GM19239 (cell line): ENCODE measurements at places on chromosomes 1 and 21.

DNA sequence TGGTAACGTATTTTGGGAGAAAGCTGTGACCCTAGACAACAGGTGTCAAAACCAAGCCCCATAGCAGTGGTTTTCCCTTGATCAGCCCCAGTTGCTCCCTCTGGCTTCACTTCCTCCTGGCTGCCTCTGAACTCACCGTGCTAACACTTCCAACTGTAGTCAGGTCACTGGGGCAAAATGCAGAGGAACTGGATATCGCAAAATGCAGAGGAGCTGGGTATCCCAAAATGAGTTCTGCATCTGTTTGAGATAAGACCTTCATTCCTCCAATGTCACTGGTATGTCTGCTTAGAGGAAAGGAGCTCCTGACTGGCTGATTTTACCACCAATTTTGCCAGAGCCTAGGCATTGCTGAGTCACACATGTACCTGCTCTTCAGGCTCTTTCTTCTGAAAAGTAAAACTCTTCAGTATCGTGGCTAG, 19.6 kb upstream of the TACSTD2 start:
- no peak for DNase-seq

DNA sequence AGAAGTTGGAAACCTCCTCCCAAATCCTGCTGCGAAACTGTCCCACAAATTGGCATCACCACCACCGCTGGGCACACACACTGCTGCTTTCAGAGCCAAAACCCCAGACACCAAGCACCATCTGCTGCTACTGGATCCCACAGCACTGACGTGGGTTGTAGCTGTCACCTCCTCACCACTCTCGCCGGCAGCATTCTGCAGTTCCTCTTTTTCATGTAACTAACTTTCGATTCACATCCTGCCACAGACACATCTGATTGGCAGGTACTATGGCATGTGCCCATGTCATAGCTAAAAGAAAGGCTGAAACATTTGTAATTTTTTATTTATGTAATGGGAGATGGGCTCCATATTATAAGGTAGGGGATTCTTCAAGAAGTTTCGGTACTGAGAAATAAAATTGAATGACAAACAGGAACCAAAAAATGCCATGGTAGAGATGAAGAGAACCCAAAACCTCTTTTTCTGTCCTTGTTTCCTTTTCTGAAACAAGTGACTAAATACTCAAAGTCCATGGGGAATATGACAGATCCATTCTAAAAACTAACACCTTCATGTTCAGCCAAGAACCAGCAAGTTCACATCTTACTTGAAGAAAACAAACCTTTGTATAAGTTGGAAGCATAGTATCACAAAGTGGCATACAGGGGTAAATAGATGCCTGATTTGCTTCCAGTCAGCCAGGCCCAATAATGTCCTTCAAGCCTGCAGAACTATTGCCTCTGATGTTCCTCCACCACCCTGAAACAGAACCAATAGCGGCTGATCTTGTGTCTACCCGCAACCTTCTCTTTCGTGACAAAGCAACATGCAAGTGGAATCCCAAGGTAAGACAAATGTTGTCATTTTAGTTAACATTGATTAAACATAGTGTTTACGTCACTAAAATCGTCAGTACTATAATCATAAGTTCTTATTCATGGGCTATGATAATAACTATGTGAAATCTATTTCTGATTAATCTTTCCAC, 26.6 kb upstream of the RGS13 start:
- DNase-seq, result peak; percentile 41

- DNase-seq, result no peak
Measured at GRCh38 chr1:153750026-153750995, 22.5 kb downstream of the INTS3 start.

DNA sequence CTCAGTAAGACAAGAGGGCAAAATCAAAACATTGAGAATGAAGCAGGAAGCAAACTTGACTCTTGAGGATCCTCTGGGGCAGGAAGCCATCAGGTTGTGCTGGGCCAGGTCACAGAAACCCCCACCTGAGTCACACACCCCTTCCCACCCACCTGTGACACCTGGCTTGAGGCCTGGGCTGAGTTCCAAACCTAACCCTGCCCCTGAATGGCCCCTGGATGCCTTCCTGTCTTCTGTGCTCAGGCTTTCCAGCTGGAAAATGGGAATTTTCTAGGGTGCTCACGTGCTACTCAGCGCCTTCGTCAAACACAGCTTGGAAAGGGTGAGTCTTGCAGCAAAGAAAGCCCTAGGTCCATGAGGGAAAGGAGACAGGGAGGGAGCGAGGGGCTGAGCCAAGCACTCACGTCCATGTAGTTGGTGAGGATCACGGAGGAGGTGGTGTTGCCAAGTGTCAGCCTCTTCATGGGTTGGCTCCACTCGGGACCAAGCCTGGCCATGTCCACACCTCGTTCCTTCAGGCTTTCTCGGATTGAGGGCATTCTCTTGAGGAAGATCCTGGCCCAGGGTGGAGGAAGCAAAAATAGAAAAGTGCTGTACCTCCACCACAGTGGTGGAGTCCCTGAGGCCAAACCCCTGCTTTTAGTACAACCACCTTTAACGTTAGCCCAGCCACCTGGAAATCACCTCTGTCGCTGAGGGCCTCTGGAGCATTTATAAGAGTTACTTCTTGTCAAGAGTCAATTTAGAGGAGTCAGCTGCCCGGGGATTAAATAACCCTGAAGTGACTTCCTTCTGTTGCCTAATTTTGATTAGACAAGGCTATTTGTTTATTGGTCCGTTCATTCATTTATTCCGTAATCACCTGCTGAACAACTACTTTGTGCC, 4.3 kb downstream of the REN start:
- no peak for DNase-seq

GRCh38 chr1:81702903-81703302, 97.8 kb upstream of the ADGRL2 start:
- DNase-seq, result no peak

DNA sequence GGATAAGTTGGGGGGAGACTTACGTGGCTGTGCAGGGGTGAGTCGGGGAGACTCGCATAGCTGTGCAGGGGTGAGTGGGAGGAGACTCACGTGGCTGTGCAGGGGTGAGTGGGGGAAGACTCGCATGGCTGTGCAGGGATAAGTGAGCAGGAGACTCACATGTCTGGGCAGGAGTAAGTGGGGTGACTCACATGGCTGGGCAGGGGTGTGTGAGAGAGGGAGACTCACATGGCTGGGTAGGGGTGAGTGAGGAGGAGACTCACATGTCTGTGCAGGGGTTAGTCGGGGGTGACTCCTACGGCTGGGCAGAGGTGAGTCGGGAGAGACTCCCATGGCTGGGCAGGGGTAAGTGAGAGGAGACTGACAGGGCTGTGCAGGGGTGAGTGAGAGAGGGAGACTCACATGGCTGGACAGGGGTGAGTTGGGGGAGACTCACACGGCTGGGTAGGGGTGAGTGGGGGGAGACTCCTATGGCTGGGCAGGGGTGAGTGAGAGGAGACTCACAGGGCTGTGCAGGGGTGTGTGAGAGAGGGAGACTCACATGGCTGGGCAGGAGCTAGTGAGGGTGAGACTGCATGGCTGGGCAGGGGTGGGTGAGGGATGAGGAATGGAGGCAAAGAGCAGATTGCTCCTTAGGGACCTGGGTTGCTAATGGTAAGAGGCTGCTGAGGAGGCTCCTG, 56.0 kb upstream of the ABCG1 start:
- no peak for DNase-seq

- no peak for DNase-seq
Measured at GRCh38 chr1:29057700-29058099, 66.0 kb downstream of the TMEM200B start.

DNA sequence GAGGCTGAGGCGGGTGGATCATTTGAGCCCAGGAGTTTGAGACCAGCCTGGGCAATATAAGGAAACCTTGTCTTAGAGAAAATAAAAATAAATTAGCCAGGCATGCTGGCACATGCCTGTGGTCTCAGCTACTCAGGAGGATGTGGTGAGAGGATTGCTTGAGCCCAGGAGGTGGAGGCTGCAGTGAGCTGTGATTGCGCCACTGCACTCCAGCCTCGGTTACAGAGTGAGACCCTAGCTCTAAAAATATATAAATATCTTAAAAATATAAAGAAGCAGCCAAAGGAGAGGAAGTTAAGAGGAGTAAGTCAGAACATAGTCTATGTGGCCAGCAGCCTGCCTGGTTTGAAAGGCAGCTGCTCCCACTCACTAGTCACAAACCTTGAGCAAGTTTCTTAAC, 4.5 kb upstream of the IL10RB start:
- DNase-seq, result no peak

DNA sequence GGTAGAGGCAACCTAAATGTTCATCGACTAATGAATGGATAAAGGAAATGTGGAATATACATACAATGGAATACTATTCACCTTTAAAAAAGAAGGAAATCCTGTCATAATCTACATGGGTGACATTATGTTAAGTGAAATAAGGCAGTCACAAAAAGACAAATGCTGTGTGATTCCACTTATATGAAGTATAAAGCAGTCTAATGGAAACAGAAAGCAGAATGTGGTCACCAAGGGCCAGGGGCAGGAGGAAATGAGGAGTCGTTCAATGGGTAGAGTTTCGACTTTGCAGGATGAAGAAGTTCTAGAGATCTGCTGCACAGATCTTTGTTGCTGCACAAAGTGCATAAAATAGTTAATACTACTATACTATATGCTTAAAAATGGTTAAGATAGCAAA, 7.8 kb downstream of the DIPK1A start:
- no peak for DNase-seq

GRCh38 chr1:226687426-226687825, 51.7 kb downstream of the ITPKB start:
- DNase-seq, result no peak

DNA sequence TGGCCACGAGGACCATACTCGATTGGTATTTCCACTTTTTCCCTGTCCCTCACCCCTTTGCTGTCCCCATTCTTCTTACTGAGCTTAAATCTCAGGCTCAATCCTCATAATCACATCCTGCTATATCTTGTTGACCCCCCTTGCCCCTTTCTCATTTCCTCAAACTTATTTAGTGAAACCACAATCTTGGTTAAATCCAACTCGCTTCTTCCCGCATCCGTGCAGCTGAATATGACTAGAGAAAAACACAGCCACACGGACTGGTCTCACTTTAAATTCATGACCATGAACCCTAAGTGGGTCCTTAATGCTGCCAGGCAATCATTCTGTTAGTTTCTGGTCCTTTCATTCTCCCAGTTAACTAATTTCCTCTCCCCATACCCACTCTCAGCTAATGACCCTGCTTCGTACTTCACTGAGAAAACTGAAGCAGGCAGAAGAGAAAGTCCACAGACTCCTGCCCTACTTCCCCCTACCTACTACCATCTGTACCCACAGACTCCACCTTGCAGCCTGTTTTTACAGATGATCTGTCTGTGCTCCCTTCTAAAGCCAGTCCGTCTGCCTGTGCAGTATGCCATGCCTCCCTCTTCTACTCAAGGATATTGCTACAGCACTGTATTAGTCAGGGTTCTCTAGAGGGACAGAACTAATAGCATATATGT, 96.8 kb upstream of the LMO4 start:
- DNase-seq, result no peak

GRCh38 chr1:75394386-75395139, 216.4 kb downstream of the SLC44A5 start:
- DNase-seq, result no peak

DNA sequence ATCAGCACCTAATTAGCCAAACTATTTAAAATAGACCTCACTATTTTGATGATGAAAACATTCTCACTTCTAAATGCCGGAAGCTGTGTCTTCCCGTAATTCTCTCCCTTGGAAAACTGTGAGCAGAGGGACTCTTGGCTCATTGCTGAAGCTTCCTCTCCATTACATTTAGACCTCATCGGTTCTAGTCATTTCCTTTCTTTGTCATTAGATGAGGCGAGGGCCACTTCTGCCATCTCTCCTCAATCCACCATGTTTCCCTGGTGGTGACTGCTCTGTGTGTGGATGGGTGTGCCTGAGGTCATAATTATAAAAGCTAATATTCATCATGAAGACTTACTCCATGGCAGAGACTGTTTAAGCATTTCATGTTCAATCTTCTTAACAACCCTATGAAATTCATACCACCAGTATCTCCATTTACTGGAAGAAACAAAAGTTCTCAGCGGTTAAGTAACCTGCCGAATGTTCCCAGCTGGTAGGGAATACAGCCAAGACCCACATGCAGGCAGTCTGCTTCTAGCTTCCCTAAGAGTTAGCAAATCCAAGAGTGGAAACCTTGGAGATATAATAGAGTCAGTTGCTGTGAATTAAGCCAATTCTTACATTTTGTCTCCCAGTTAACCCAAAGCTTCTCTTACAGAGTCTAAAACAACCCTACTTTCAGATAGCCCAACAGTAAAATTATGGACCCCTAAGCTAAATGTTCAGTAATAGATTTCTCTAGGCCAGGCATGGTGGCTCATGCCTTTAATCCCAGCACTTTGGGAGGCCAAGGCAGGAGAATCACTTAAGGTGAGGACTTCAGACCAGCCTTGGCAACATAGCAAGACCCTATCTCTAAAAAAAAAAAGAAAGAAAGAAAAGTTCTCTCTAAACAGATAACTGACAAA, 156.2 kb downstream of the ZBTB18 start:
- DNase-seq, result no peak

- DNase-seq, result no peak
Measured at GRCh38 chr1:35688161-35688560, 30.5 kb downstream of the C1orf216 start.

DNA sequence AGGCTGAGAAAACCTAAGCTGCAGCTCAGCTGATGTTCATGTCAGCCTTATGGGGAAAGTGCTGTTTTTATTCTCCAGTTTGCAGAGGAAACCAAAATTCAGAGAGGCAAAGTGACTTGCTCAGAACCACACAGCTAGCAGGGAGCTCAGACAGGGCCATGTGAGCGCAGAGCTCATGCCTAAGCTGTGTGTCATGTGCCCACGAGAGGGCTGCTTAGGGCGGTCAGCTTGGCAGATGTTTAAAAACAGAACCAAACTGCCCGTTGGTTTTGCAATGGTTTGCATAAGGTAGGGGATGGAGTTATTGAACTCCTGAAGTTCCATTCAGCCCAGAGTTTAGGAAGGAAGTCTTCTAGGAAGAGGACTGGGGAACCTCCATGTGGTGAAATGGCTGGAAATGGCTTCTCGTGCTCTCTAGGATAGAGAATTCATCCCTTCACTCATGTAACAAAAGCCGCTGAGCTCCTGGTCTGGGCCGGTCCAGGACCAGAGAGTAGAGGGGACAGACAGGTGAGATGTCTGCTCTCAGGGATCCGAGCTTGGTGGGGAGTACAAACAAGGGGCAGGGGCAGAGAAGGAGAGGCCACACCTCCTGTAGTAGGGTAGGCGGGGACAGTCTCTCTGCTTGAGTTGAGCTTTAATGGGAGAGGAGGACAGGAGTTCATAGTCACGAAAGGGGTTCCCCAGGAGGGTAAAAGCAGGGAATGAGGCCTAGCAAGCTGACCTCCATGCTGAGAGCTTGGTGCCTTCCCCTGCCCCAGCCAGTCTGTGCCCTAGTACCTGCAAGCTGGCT, 46.9 kb downstream of the ARHGEF10L start:
- DNase-seq, result no peak

GRCh38 chr1:17012775-17013490, 1.2 kb upstream of the ATP13A2 start:
- DNase-seq, result no peak
